ENCODE measurements at places on chromosomes 11 and 22.

GRCh38 chr11:23236826-23237555 is 376.7 kb upstream of the CCDC179 start:
- DNase-seq, result no peak

- DNase-seq, result no peak
Measured at GRCh38 chr11:16469968-16470367, 113.6 kb upstream of the SOX6 start.

- DNase-seq, result no peak
Measured at GRCh38 chr11:28072321-28072720, 35.6 kb downstream of the KIF18A start.

DNA sequence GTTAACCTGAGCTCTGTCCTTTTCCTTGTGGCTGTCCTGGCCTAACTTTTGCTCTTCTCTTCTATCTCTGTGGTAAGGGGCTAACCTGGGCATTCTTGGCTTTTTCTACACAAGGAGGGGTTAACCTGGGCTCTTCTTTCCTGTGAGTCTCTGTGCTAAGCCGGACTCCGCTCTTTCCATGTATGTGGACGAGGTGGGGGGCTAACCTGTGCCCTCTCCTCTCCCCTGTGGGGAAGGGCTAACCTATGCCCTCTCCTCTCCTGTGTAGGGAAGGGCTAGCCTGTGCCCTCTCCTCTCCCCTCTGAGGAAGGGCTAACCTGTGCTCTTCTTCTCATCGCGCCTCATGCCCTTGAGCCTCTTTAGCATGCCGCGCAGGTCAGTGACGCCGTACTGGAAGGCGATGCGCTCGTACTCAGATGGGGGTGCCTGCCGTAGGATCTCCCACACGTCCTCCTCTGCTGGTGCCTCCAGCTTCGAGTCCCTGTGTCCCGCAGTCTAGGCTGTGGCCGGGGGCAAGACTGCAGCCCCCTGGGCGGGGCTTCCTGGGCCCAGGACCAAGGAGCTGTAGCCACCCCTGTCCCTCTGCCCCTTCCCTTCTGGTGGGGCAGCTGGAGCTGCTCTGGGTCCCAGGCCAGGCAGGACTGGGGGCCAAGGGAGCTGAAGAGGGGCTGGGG is 6.5 kb downstream of the MYBPC3 start:
- no peak for DNase-seq

DNA sequence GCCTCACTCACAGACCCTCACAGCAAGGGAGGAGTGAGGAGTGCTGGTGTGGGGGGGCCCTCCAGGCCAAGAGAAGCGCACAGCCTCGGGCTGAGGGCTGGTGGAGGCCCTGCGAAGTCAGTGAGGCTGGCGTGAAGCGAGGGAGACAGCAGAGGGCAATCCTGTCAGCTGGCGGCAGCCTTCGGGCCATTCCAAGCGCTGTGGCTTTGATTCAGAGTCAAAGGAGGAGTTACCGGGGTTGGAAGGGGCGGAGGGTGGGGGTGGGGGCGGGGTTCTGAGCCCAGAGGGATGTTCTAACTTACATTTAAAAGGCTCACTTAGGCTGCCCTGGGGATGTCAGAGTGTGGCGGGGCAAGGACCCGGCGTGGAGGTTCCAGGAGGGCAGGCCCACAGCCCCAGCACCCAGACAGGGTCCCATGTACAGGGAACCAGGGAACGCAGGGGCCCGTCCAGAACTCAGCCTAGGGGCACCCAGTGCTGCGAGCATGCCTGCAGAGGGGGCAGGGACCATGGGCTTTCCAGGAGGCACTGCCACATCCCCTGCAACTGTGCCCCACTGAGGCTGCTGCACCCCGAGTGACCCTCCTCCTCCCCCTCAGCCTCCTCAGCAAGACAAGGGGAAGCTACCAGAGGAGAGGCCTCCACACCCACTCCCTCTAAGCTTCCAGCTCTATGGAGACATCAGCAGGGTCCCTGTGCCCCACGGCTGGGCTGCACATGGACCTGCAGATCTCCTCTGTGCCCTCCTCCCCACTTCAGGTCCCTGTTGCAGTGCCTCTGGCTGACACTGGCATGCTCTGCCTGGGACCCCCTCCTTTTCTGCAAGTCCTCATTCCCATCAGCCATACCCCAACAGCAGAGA is 39.7 kb upstream of the TTLL12 start:
- no peak for DNase-seq
